ENCODE measurements at places on chromosomes 12 and 14.

GRCh38 chr12:93081810-93082165 is 152.7 kb upstream of the EEA1 start:
- DNase-seq: no peak

DNA sequence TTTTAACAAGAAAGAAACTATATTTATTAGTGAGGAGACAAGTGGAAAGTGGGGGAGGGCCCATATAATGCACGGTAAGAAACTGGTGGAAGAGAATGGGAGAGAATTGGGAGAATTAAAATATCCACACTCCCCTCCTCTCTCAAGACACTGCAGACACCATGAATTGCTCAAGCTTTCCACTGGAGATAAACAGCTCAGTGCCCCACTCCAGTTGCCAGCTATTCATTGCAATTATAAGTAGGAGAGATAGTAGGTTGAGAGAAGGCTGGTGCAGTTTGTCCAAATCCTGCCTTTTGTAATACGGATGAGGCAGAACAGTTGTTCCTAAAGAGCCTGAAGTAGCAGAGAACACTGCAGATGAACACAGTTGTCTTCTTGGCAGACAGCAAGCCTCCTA is 38.2 kb downstream of the DCAF5 start:
- no peak for DNase-seq

DNA sequence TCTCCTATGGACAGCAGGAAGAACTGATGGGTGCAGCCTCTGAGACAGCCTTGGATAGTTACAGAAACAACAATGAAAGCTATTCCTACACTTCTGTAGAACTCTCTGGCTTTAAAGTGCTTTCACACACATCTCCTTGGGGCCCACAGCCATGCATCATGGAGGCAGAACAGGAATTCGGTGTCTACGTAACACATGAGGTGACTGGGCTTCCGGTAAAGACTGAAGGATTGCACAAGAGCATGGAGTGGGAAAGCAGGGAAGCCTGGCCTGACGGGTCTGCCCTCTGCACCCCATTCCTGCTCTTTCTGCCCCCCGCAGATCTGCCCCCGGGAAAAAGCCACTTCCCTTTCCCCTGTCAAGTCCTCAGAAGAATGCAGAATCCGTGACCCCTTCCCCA is 82.6 kb downstream of the VWF start:
- no peak for DNase-seq

GRCh38 chr12:117084405-117085317 is 14.6 kb downstream of the TESC start:
- DNase-seq: no peak

DNA sequence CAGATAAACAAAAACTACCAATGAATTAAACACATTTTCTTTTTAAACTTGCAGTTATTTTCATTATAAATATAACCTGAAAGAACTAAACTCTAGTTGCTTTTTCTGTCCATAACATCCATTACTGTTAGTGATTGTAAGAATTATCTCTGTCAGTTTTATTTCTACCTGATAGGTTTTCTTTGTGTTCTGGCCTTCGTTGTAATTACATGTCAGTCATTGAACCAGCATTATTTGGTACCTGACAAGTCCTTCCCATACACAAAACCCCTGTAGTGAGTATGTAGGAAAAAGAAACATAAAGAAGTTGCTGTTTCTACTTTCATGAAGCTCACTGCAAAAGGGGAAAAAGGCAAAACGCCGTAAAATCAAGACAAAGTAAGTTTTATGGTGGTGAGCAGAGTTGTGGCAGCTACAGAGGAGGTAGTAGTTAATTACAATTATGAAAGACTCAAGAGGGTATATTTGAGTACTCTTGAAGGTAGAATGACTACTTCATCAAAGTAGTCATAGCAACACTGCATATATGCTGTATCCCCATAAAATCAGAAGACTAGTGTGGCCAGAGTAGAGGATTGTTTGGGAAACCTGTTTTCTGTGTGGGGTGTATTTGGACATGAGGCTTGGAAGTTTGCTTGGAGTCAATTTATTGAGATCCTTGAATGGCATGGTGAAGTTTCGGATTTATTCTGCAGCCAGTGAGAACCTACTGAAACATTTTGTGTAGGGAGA is 102.8 kb downstream of the SLC5A8 start:
- DNase-seq: no peak

GRCh38 chr12:116257215-116257614 is 20.3 kb downstream of the MED13L start:
- DNase-seq: no peak

DNA sequence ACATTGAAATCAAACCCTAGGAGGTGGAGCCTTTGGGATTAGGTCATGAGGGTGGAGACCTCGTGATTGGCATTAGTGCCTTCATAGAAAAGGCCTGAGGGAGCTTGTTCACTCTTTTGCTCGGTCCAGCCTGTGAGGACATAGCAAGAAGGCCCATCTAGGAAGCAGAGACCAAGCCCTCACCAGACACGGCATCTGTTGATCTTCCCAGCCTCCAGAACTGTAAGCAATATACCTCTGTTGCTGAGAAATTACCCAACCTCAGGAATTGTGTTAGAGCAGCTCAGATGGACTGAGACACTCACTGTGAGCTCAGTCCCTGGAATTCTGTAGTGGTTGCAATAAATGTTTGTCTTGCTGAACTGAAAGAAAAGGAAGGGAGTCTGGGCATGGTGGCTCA is 116.2 kb upstream of the MAP1LC3B2 start:
- no peak for DNase-seq

DNA sequence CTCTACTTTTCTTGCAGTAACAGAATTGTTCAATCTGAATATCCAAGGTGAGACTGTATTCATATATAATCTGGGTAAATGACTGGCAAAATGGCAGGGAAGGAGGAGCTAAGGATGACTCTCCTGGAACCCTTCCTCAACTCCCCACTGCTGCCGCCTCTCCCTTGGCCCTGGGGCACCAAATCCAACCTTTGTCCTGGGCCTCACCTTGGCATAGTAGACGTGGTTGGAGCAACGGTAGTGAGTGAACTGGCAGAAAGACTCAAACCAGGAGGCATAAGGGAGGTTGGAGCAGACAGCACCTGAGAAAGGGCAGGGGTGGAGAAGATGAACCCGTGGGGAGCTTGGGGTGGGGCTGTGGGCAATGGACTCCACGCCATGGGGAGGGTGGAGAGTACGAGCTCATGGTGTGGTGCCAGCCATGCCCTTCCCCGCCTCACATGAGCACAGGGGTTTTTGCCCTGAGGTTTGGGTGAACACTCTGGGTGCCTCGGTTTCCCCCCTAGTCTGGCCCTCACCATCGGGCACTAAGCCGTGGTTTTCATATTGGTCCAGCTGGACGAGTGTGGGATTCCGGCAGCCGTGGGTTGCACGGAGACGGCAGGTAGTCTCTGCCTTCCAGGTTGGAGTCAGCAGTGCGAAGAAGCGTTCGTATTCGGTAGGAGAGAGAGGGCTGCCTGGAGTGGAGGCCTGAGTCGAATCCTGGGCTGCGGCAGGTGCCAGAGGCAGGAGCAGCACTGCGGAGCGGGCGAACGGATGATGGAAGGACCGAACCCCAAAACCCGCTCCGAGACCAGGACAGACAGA is 753 bp downstream of the ACRBP start:
- DNase-seq: no peak

DNA sequence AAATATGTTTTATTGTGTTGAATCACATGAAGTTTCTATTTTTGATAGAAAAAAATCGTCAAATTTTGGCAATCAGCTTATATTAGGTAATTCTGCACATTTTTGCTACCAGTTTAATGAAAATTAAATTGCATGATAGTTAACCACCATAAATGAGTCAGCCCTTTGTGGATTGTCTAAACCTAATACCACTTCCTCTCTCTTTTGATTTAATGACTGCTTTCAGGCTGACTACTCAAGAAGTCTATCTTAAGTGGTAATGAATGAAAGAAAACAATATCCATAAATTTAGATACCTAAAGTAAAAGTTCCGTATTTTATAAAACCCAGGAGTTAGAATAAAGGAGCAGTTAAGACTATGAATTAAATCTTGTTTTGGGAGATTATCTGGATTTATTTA is 450.5 kb downstream of the TMEM117 start:
- DNase-seq: no peak

GRCh38 chr14:91519239-91520036 is 9.3 kb upstream of the PPP4R3A start:
- DNase-seq: no peak

DNA sequence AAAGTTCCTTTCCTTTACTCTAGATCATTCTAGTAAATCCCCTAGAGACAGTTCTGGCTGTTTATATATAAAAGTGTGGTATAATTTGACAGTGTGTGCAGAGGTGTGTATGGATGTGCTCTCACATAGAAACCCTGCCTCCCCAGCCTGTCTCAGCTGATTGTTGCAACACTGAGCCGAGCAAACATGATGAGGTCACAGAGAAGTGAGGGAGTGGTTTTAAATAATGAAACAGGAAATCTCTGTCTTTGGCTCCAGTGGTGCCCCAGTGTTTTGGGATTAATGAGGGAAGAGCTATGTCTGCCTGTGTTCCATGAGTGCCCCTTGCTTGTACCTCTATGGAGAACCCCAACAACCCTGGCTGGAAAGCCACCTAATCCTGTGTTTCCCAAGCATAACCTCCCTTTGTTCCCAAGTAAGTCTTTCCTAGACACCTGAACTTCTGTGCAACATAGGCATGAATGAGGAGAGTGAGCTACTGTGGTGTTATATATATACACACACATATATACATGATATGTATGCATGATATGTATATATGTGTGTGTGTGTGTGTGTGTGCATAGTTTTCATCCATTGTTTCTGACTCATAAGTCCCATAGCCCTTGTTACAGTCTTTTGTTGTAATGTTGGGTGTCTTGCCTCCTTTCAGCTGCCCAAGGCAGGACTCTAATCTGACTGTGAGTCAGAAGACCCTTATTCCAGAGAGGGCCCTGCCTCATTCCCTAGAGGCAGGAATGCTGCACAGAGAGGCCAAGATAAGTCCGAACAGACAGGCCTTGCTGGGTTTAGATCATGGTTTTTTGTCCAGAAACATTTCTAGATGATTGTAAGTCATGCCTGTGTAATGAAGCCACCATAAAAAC is 18.0 kb downstream of the TRAF3 start:
- no peak for DNase-seq

GRCh38 chr12:66280561-66280960 is 21.7 kb upstream of the HELB start:
- DNase-seq: no peak

- DNase-seq: no peak
Measured at GRCh38 chr12:85654456-85654840, 181.8 kb downstream of the RASSF9 start.

DNA sequence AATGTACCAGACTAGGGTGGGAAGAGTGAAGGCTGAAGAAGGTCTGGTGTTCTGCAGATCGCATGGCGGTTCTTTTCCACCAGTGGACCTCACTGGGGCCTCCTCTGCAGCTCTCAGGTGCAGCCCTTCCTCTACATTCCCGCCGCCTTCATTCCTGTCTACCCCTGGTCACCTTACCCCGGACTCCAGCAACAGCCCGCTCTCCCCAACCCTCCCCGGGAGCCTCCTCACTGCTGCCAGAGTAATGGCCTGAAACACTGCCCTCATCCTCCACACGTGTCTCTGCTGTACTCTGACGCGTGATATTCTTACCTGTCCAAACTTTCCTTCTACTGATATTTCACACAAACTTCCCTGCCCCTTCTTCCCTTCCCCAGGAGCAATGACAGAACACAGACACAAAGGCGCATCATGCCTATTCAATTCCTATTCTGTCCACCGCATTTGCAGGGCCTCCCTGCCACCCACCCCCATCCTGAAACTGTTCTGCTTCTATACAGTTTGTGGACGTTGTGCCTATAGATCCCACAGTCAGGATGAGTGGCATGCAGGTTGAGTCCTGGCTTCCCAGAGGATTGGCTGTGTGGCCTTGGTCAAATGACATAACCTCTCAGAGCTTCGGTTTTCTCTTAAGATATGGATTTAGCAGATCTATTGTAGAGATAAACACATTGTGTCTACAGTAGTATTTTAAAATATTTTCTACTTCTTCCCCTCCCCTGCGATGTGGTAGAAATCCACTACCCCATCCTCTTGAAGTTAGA is 1.7 kb upstream of the NUAK1 start:
- DNase-seq: no peak
